Stimulated activated CD8-positive, alpha-beta memory T cell treated with anti-CD3 and anti-CD28 coated beads, Interleukin-2, amount 100 ng/mL, for 48 hours (primary cell): ENCODE measurements at places on chromosomes 16 and 17.

GRCh38 chr17:57107498-57108101 lies 22.6 kb downstream of the AKAP1 start:
- no peak for DNase-seq

DNA sequence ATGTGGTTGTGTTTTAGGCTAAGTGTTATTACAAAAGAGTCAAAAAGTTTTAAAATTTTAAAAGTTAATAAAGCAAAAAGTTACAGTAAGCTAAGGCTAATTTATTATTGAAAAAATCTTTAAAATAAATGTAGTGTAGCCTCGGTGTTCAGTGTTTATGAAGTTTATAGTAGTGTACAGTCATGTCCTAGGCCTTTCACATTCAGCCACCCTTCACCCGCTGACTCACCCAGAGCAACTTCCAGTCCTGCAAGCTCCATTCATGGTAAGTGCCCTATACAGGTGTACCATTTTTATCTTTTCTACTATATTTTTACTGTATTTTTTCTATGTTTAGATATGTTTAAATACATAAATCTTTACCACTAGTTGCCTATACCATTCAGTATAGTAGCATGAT lies 98.5 kb upstream of the RPRML start:
- DNase-seq = no peak

DNA sequence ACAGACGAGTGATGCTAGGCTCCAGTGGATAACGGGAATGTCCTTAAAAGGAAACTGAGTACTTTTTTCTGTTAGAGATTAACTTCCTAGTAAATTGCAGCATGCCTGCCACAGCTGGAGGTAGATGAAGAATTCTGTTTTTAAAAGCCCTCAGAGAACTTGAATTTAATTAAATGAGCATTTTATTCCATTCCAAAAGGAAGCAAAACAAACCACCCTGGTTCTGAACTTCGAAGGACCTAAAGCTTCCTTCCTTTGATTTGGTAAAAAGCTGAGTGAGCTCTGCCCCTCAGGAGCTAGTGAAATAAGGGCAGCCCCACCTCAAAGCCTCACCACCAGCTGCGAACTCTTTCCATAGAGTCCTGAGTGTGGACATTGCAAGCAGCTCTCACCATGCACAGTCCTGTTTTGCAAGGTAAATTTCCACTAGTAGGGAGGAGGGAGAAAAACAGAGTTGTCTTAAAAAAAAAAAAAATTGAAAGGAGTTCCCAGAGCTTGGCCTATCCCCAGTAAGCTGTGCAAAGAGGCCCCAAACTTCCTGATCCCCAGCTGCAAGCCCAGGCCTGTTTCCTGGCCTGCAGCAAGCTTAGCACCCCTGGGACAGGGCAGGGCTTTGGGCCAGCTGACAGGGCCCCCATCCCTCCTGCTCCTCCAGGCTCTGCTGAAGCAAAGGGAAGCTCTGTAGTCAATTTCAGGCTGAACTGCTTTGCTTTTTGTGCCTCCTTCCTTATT lies 11.2 kb downstream of the CHD9NB start:
- no peak for DNase-seq

DNA sequence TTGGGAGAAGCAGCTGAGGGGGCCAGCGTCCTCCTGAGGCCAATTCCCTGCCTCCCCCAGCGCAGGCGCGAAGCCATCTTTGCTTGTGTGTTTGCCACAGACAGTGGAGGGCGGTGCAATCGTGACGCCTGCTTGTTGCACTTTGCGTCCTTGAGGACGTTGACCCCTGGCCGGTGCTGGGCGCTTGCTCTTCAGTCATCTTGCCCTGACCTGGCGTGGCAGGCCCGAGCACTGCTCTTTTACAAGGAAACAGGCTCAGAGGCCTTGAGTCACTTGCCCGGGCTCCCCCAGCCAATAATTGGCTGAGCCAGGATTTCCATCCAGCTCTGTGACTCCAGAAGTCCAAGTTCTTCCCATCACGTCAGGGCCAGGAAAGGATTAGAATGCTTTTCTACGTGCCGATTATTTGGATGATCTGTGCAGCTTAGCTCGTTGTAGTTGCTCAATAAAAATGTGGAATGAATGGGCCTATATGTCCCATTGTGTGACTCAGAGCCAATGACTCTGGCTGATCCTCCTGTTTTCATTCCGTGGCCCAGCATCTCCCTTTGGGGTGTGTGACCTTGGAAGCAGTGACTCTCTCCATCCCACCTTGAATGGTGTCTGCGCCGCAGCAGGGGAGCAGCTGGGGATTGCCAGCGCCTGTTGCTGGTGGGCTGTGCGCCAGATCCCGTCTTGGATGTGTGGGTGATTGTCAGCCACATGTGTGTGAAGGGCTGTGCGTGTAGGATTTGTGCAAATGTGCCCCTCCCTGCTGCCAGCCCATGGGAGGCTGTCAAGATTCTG lies 214.1 kb downstream of the SEC14L1 start:
- DNase-seq = no peak

- DNase-seq = no peak
Observed at GRCh38 chr16:83609178-83609577, 198.6 kb upstream of the HSBP1 start.

DNA sequence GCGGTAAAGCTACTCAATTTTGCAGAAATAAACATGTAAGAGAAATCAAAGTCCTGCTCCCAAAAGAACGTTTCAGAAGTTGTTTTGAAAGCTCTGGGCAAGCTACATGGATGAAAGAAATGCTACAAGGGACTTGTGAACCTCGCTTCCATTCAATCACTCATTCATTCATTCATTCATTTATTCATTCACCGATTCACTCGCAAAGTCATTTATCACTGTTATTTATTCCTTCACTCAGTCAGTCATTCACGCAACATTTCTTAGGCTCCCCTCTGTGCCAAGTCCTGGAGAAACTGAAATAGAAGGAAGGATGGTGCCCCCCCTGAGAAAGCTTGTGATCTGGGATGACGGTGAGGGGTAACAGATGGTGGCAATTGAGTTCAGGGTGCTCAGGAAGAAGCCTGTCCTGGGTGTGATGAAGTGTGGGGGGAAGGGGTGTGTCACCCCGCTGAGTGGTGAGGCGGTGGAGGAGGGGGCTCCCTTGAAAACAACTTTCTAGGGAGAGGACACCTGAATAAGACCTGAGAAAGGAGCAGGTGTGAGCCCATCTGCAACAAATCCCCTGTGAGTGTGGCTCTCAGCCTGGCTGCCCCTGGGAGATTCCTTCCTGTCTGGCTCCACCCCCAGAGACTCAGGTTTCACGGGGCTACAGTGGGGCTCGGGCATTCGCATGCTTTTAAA lies 36.3 kb upstream of the PRSS54 start:
- DNase-seq = no peak

DNA sequence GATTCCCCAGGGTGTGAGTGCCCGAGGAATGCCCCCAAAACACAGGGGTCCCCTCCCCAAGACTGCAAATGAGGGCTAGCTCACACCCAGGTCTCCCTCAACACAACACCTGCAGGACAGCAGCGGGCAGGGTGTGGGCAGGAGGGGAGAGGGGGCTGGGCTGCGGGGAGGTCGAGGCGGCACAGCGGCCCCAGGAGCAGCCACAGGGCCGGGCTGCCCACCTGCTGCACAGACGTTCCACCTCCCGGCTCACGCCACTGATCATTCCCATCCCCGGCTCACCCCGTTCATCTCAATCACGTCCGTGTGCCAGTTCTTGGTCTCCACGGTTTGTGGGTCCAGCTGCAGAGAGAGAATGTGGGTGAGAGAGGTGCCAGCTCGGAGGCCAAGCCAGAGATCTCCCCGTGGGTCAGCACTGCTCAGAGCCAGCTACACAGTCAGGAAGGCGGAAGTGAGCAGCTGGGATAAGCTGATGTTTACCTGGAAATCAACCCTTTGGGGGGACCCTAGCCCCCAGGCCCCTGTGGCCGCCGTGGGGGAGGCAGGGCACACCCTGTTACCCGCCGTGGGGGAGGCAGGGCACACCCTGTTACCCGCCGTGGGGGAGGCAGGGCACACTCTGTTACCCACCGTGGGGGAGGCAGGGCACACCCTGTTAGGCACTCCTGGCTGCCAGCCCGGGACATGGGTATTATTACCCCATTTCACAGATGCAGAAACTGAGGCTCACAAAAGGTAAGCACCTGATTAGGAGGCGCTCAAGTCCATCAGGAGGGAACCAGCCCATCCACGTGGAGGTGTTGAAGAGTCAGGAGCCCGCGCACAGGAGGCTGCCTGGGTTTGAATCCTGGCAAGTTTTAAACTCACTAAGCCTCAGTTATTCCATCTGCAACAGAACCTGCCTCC lies 16.1 kb downstream of the TIMM22 start:
- no peak for DNase-seq

- no peak for DNase-seq
Observed at GRCh38 chr16:60302676-60303075, 1568.6 kb upstream of the GOT2 start.

DNA sequence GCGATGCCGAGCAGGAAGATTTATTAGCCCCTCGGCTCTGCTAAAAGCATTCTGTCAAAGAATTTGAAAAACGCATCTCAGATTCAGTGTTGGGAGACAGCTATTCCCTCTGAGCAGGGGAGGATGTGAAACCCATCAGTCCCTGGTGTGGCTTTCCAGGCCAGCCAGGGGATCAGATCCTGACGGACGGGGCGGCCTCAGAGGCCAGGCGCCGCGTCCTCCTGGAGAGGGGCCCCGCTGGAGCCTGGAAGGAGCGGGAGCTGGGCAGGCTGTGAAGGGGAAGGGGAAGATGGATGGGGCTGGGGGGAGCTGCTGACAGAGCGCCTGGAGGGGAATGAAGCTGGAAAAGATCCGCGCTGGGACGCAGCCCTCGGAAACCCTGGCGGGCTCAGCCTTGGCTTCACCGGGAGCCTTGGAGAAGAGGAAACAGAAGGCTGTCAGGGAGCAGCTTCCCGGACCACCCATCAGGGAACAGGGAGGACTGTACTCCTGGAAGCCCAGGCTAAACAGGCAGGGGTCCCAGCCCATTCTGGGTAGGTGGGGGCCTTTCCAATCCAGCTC lies 358.0 kb downstream of the C16orf95 start:
- no peak for DNase-seq

DNA sequence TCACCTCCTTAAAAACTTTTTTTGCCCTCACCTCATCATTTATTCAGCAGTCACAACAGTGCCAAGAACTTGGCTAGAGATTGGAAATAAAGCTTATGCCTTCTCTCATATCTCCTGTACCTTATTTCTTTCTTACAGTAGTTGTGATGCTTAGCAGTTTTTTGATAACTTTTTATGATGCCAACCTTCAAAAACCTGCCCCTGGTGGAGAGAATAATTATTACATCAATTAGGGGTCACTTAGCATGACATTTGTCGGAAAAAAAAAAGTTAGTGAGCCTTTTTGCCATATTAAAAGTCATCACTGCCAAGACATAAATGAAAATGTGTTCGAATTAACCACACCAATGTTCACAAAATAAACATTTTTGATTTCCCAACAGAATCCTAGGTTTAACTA lies 296.6 kb downstream of the WWOX start:
- DNase-seq = no peak

GRCh38 chr16:84585886-84586285 lies 32.0 kb downstream of the COTL1 start:
- no peak for DNase-seq

GRCh38 chr17:39667945-39668924 lies at the start of gene PNMT:
TSS of gene PNMT (plus strand) at chr17:39668453. CDS start at chr17:39668476, 23 bp downstream.
- DNase-seq = peak; percentile 57

- DNase-seq = no peak
Observed at GRCh38 chr17:19759568-19760549, 11.8 kb upstream of the ALDH3A1 start.

DNA sequence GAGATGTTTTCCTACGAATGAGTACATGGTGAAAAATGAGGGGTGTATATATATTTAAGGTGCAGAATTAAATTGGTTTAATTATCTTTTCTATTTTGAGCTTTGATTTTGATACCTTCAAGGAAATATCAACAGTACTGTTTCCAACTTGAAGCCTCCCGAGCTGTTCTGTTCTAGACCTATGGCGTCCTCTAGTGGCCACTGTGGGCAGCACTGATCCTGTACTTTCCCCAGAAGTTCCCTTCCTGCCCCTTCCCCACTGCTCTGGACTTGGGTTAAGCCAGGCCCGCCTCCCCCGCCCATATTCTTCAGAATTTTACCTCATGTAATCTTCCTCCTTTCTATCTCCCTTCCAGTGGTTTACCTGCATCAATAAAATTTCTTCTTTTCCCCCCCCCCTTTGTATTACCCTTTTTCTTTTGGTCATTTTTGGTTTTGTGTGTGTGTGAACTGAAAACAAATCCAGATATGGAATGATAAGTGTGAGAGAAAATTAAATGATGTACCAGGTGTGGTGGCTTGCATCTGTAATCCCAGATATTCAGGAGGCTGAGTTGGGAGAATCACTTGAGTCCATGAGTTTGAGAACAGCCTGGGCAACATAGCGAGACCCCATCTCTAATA lies 1643.5 kb downstream of the TP53TG3F start:
- DNase-seq = no peak

- DNase-seq = no peak
Observed at GRCh38 chr16:2895813-2896212, 12.8 kb downstream of the FLYWCH2 start.

DNA sequence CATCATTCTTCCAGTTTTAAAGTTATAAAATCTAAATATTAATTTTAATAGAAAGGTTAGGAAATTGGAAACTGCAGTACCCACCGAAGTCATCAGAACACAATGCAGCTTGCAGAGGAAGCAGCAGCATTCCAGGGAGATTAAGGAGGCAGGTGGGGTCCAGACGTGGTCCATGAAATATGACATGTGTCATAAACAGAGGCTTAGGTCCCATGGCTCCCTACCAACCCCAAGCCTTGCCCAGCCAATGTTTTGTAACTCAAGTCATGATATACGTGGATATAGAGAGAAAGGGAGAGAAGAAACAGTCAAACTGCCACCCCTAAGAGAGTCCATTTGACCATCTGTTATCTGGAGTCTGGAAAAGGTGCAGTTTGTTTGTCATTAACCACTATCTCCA lies 670.0 kb downstream of the TOX3 start:
- no peak for DNase-seq

- DNase-seq = no peak
Observed at GRCh38 chr17:34377078-34377823, 14.2 kb upstream of the CCL1 start.

DNA sequence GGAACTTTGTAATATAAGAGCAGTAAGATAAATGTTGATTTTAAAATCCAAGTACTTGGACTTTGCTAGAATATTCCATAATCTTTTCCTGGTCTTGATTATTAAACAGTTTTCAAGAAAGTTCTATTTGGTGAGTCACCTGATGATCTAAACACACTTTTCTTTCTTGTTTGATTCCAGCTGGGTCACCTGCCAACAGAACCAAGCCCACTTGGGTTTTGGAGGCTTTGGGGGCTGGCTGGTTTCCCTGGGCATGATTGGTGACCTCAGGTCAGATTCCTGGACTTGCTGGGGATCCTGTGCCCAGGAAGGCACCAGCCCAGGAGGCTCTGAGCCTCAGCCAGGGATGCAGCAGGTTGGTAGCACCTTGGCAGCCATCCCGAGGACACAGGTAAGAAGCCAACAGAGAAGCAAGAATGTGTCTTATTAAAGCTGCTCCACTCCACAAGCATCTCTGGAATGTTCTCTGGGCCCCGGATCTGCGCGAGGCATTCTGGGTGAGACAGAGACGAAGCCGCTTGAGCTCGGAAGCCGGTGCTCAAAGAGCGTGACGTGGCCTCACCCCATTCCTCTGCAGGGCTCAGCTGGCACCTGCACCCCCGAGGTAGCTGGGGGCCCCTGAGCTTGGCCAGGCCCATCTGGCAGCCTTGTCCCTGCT lies 3.1 kb upstream of the TEX19 start:
- no peak for DNase-seq

- DNase-seq = no peak
Observed at GRCh38 chr17:27993161-27993695, 49.2 kb upstream of the NLK start.
